ENCODE measurements at places on chromosomes 6 and 20.
A peak's percentile ranks its signal among the peaks of the same experiment; 100 is the strongest.

DNA sequence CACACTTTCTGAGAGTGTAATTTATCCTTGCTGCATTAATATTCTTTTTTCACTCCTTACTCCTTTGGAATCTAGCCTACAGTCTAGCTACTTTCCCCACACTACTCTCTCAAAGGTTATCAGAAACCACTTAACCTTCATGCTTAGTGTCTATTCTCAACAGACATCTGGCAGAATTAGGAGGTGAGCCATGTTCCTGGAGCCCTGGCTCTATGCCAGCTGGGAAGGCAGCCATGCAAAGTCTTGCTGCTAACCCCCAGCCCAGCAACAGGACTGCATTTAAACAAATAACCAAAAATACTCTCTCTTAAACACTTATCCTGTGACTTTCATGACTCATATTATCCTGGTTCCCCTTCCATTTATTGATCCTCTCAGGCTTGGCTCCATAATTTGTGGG is 260.2 kb downstream of the BCKDHB start:
- DNase-seq: no peak

- DNase-seq: peak; percentile 83
These were observed 3.9 kb downstream of the SYTL3 start for GRCh38 chr6:158653577-158654354.

- DNase-seq: peak; percentile 73
These were observed 12.6 kb downstream of the HSPA12B start for GRCh38 chr20:3744806-3745685.

DNA sequence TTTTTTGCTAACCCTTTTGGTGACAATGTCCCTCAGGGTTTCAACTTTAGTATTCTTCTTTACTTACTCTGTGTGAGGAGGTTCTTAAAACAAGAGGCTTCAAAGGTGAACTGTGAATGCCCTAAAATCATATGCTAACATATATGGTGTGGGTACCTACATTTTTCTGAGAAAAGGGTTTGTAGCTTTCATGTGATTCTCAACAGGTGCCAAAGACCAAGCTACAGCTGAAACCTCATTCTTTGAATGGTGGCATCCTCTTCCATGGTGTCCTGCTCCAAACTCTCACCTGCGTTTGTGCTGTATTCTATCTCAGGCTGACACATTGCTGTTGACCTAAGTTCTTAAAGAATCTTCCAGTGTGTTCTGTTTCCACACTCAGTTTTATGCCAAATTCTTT is 177.3 kb downstream of the PRL start:
- DNase-seq: no peak

DNA sequence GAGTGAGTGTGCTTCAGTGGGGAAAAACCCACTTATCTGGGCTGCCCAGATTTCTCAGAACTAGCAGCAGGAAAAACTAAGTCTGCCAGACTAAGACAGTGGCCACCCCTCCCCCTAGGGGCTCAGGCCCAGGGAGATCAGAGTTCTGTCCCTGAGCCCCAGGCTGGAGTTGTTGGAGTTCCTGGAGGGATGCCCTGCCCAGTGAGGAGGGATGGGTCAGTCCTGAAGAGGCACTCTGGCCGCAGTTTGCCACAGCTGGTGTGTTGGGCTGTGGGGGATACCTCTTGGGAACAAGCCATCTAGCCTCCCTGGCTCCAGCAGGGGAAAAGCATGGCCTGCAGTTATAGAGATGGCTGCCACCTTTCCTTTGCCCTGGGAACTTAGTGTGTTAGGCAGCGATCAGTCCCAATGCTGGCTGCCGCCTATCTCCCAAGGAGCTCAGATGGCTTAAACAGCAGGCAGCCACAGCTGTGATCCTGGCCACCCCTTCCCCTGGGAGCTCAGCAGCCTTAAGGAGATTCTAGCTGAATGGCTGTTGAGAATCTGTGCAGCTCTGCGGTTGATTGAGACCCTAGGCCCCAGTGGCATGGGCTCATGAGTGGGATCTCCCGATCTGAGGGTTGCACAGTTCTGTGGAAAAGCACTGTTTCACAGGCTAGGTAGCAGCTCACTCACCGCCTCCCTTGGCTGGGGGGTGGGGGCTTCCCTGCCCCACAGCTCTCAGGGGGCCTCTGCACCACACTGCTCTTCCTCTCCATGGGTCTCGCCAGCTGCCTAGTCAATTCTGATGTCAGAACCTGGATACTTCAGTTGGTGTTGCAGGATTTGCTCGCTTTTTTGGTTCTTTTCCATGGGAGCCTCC is 13.2 kb downstream of the SIRPG start:
- DNase-seq: no peak

DNA sequence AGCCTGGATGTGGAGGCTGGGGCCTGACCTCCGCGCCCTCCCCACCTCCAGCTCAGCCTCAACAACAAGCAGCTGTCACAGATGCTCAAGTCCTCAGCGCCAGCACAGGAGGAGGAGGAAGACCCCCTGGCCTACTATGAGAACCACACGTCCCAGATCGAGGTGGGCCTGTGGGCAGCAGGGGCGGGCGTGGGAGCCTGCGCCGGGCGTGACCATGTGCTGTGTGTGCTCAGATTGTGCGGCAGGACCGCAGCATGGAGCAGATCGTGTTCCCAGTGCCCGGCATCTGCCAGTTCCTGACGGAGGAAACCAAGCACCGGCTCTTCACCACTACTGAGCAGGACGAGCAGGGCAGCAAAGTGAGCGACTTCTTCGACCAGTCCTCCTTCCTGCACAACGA is 23.5 kb downstream of the UQCC2 start:
- no peak for DNase-seq

DNA sequence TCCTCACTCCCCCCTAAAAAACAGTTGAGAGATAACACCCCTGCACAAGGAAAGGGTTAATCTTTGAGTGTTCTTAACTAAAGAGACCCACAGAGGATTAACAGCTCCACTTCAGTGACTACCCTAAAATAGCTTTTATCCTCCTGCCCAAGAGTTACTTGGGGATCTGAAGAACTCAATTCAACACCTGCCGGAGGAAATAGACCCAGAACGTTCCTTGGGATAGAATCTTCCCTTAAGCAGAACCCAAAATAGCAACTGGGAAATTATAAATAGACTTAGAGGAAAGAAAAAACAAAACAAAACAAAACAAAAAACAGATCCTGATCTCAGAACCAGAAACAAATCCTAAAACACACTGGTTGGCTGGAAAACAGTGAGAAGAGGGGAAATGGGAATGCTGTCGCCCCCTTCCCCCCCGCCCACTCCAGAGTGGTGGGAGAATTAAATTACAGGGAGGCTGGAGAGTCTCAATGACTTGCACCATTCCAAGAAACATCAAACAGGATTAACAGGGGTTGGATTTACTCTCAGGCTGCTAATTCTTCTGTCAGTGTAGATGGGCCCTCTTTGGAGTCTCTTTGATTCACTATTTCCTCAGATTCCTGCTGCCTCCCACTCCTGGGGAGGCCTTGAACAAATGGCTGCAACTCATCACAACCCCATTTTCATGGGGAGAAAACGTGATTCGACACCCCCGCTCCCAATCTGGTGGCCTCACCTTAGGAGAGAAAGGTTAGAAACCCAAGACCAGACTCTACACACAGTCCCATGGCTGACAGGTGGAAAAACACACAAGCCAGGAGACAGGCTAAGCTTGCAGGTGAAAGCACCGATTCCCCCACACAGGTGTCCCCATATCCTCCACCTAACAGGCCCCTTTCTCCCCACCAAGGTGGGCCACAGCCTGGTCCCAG is 1.4 kb downstream of the PLAGL2 start:
- no peak for DNase-seq

- no peak for DNase-seq
These were observed 142.1 kb downstream of the HAO1 start for GRCh38 chr20:7798176-7798575.

DNA sequence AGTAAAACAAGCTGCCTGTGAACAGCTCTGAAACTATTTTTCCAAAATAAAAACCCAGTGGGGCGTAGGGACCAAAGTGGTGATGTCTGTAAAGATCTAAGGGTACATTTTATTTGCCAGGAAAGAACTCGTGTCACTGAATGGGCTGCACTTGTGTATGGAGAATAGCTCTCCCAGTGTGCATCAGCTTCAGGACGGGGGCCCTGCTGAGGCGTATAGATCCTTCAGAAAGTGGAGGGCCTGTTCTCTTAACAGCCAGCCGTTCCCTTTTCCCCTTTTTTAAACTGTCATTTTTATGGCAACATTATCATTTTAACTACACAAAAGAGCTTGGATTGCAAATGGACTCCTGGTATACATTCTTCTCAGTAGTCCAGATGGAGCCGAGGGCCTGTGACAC is 137.3 kb downstream of the TMEM242 start:
- no peak for DNase-seq

GRCh38 chr6:37897818-37898515 is 78.4 kb downstream of the ZFAND3 start:
- no peak for DNase-seq

DNA sequence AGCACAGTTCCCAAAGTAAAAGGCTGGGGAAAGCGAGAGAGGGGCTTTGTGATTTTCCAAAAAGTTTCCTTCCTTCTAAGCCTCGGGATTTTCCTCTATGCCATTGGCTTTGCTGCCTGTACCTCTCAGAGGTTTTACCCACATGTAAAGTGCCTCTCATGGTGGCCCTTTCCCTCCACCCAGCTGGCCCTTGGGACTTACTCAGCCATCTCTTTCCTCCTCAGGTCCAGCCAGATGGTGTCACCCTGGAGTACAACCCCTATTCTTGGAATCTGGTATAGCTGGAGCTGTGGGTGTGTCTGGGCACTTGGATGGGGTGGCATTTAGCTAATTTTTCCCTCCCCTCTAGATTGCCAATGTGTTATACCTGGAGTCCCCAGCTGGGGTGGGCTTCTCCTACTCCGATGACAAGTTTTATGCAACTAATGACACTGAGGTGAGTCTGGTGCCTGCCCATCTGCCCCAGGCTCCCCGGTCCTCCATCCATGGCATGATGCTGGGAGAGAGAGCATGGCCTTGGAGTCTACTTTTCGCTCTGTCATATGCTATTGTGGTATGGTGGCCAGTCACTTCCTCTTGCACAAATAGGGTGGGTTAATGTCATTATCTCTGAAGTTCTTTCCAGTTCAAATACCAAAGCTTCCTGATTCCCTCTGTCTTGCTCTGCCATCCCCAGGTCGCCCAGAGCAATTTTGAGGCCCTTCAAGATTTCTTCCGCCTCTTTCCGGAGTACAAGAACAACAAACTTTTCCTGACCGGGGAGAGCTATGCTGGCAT is 1.1 kb downstream of the CTSA start:
- DNase-seq: no peak

DNA sequence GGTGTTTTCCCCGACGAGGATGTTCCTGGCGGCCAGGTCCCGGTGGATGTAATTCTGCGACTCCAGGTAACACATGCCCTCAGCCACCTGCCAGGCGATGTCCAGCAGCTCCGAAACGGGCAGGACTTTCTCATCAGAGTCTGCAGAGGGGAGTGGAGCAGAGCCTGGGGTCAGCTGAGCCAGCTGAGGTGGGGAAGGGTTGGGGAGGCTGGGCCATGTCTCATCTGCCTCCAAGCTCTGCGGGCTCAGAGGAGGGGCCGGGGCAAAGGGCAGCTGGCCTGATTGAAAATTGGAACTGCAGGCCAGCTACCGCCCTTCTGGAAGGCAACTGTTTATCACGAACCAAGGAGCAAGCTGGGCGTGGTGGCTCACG is 6.4 kb downstream of the PTK6 start:
- no peak for DNase-seq

GRCh38 chr6:139431602-139431956 is 57.1 kb upstream of the CITED2 start:
- DNase-seq: no peak

DNA sequence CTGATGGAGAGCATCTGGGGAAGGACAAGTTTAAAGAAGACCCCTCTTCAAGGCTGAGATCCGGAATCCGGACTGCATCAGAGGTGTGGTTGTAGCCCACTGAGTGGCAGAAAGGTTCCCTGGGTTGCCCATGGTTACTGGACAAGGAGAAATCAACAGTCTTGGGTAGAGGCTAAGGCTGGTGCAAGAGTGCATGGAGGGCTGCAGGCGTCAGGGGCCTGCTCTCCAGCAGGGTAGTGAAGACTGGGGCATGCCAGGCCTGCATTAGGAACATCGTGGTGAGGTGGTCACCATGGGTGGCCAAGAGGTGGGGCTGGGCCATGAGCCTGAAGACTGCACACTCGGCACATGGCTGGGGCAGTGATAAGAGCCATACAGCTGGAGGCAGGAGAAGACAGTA is 91.2 kb downstream of the RNF182 start:
- no peak for DNase-seq

DNA sequence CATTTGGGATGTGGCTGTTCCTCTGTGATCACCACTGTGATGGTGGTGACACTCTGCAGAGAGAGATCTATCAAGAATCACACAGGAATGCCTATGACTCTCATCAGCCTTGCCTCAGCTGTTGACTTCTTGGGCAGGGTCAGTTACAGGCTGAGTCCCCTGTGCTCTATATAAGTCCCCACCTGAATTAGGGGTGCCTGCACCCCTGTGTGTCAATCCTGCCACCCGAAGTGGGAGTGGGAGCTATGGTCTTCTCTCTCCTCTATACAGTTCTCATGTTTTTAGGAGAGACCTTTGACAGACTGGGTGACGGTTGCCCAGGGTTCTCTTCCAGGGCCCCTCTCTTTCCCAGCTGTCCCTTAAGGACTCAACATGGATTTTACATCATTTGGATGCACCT is 173.8 kb downstream of the ZDHHC14 start:
- DNase-seq: no peak

DNA sequence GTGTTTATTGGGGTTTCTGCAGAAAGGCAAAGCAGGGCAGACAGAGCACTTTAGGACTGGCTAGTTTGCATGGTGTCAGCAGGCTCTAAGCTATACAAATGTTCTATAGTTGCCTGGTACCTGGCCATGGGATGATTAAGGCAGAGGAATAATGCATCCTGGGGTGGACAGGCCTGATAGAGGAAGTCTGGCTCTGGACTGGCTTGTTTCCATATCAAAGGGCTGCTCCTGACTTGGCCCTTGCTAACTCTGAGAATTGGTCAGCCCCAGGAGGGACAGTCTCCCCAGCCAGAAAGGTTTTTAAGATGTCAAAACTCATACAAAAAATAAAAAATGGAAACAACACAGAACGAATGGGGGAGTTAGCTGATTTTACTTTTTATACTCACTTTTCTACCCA is 136.9 kb downstream of the TBC1D7 start:
- no peak for DNase-seq

GRCh38 chr6:11665604-11666326 is 112.8 kb downstream of the ADTRP start:
- no peak for DNase-seq

DNA sequence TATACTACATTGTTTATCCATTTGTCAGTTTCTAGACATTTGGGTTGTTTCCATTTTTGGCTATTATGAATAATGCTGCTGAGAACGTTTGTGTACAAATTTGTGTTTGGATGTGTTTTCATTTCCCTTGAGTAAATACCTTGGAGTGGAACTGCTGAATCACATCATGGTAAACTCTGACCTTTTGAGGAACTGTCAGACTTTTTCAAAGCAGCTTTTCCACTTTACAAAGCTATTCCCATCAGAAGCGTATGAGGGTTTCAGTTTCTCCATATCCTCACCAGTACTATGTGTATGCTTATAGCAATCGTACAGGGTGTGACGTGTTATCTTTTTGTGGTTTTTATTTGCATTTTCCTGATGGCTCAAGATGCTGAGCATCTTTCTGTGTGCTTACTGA is 103.7 kb downstream of the MYO6 start:
- no peak for DNase-seq

- no peak for DNase-seq
These were observed 14.8 kb downstream of the TRIM26 start for GRCh38 chr6:30198166-30199084.

All from effector memory CD4-positive, alpha-beta T cell (primary cell).